ENCODE measurements at places on chromosomes 2 and 18.

DNA sequence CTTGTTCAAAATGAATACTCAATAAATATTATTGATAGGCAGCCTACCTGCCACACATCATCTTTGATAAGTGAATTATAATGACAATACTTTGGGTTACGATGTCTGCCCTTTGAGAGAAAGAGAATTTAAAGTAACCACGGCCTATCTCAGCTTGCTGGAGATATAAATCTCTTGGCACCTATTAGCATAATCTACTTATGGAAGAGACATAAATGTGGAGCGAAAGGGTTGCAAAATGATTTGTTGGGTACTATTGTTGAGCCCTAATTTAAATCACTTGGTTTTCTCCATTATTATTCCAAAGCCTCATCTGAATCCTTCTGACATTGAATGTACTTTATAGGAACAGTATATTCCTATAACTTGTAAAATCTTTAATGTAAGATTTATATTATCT lies 520.1 kb downstream of the DPP10 start:
- no peak for DNase-seq

- no peak for DNase-seq
Observed at GRCh38 chr2:141871913-141872634, 258.7 kb downstream of the LRP1B start.

GRCh38 chr2:15354596-15355366 lies 206.4 kb downstream of the NBAS start:
- DNase-seq, result no peak

DNA sequence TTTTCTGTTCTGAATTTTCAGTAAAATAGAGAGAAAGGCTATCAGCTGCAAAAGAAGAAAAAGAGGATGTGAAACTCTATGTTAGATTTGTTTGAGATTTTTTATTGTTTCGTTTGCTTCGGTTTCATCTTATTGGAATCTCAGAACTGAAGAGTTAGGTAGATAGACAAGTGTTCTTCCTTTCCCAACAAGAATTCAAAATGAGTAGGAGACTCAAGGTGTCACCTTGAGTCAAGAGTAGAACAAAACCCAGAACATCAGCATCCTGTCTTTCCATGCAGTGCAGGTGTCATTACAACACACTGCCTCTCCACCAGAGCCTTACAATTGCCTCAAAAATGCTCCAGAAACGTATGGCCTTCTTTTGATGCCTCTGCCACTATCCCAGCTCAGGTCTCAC lies 21.1 kb downstream of the NBAS start:
- DNase-seq, result no peak

GRCh38 chr2:226829721-226830631 lies 5.9 kb upstream of the RHBDD1 start:
- no peak for DNase-seq

- no peak for DNase-seq
Observed at GRCh38 chr2:172213116-172213860, 110.6 kb upstream of the DLX2 start.

DNA sequence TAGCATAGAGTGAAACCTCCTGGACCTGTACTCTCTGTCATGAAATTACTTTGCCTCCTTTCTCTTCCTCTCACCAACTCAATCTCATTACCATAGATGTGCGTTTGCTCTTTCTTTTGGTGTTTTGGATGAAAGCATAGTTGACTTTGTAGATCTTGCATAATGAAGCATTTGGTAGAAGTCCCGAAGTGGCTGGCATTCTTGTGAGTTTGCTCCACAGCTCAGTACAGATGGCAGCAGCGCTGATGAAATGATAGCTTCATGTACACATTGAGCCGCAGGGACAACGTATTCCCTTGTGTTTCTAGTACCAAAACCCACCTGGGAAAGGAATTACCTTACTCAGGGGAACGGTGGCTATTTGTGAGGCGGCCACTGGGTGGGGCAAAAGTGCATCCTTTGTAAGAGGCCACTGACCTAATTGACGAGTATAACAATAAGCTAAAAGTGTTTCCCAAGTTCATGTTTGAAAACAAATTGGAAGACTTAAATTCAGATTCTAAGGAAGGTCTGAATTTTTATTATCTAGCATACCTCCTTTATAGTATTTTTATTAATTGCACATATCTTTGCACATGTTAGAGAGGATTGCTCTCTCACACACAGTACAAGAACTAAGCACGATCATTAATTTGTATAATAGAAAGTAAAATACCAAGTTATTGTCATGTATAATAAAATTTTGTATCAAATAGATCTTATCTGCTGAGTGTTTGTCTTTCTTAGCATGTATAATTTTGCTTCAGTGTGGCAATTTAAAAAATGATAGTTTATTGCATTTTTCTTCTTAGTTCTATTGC lies 25.4 kb upstream of the CDH7 start:
- no peak for DNase-seq

DNA sequence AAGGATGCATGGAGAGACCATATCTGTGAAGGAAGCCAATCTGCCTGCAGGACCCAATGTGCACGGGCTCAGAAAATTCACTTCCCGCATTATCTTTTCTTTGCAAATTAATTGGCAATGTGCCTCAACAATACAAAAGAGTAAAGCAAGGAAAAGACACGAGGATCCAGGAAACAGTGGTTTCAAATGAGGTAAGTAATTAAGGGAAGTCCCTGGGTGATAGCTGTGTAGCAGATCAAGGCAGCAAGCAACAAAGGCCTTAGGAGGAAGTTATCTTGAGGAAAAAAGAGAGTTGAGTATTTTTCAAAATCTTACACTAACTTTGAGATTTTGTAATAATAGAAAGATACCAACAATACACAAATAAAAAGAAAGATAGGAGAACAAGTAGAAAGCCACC lies 44.3 kb upstream of the TGIF1 start:
- no peak for DNase-seq

- DNase-seq, result no peak
Observed at GRCh38 chr2:23584054-23584745, 199.2 kb downstream of the KLHL29 start.

- no peak for DNase-seq
Observed at GRCh38 chr2:233037078-233037477, 4.6 kb downstream of the NEU2 start.

GRCh38 chr2:159088906-159089305 lies 120.5 kb downstream of the TANC1 start:
- no peak for DNase-seq

DNA sequence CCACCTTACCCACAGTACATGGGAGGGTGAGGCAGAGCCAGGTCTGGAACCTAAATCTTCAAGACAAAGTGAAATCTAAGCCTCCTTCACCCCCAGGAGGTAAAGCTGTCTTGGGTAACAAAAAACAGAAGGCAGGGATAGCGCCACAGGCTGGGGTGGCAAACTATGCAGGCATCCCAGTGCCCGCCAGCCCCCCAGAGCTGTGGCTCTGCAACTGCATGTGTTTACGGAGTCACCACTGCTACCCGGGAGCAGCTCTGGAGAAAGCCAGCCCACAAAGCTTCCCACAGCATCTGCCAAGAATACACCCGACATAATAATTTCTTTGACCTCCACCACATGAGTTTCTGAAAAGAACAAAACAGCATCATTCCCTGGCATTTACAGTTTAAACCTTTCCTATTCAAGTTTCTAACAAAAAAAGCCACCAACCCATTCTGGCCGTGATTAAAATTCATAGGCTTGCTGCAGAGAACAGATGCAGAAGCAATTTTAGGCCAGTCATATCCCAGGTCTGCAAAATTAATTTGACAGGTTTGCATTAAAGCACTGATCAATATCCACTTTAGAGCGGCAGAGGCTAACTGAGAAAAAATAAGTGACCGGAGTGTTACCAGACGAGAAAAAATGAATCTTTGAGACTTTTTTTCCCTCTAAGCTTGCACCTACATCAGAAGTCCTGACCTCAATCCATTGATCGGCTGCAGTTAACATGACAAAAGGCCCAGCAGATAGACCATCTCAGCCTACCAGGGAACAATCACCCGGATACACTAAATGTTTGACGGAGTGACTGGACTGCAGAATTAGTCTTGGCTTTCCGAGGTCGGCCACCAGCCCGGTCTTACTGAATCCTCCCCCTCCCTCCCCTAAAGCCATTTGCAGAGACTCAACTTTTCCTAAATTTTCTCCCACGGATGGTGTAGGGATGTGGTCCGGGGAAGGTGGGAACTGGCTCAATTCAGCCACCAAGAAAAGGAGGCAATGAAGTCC lies 309.6 kb upstream of the SKOR2 start:
- no peak for DNase-seq

GRCh38 chr2:643334-643733 lies 33.9 kb downstream of the TMEM18 start:
- no peak for DNase-seq

DNA sequence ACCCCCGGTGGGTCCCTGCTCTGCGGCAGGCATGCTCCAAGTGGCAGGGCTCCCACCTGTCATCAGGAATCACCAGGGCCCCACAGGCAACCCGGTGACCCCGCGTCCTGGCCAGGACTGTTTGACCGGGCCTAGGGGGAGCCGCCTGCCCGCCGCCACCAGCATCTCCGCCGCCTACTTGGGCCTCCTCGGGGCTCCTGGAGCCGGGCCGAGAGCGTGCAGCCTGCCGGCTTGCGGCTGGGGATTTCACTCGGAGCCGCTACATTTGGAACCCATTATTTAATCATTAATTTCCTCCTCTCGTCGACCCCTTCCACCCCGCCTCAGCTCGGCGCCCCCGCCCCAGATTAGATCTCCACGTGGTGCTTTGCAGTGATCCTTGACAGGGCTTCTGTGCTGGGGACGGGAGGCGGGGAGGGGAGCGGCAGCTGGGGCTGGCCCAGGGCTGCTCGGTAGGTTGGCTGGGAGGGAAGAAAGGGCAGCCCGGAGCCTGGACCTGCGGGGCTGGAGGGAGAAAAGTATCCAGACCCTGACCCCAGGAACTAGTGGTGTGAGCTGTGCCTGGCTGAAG lies 295.4 kb downstream of the CYP26B1 start:
- DNase-seq, result no peak

- no peak for DNase-seq
Observed at GRCh38 chr2:192070099-192070498, 124.6 kb downstream of the TMEFF2 start.

- DNase-seq, result no peak
Observed at GRCh38 chr2:11647834-11648600, 22.0 kb downstream of the NTSR2 start.

DNA sequence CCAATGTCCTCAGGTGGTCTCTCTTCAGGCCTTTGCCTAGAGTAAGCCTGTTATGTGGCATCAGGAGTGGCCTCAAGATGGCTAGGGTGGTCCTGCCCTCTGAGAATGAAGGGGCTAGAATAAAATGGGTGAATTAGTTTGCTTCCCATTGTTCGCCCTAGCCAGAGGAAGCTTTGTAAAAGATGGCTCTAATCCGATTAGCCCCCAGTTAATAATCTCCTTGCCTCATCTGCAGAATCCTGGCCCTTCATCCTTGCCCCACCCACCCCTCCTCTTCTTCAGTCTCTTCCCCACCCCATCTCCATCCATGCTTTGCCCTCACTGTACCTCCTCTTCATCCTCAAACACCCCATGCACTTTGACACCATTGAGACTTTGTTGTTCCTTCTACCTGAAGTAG lies 57.4 kb upstream of the LGALSL start:
- DNase-seq, result no peak

DNA sequence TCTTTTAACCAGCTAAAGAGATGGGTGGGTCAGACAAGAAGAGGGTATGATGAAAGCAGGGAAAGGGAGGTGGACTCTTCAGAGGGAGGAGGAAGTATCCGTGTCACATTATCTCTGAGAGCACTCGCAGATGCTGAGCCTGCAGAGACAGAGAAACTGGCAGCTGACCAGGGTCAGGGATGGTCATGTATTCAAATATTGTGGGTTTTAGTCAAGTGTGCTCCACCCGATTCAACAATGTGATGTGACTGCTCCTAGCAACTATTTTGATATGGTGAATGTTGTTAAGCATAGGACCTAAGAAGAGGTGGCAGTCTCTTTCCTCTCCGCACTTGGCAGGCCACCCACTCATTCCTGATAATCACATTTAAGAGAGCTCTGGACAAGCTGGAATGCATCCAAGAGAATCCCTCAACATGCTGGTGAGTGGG lies 1.3 kb upstream of the CLIP4 start:
- DNase-seq, result no peak

DNA sequence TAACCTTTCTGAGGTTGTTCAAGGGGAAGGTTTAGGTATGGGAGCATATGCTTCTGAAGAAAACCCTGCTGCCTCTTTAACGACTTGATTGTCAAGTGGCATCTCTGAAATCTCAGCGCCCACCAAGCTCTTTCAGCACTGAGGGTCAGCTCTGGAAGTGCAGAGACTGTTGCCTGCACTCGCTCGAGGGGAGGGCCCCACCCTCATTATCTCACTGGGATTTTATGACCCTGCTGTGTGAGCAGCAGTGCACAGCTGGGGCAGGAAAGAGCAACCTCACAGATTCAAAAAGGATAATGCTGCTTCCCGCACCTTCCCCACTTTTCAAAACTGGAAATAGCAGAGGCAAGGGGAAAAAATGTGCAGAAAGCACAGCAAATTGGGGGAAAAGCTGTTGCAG lies 56.9 kb upstream of the SPRED2 start:
- DNase-seq, result no peak

- DNase-seq, result no peak
Observed at GRCh38 chr2:219125225-219125885, 35.3 kb downstream of the NHEJ1 start.

GRCh38 chr2:68831686-68832232 lies 39.4 kb downstream of the BMP10 start:
- DNase-seq, result no peak

- DNase-seq, result no peak
Observed at GRCh38 chr2:163703386-163703785, 32.4 kb downstream of the FIGN start.

DNA sequence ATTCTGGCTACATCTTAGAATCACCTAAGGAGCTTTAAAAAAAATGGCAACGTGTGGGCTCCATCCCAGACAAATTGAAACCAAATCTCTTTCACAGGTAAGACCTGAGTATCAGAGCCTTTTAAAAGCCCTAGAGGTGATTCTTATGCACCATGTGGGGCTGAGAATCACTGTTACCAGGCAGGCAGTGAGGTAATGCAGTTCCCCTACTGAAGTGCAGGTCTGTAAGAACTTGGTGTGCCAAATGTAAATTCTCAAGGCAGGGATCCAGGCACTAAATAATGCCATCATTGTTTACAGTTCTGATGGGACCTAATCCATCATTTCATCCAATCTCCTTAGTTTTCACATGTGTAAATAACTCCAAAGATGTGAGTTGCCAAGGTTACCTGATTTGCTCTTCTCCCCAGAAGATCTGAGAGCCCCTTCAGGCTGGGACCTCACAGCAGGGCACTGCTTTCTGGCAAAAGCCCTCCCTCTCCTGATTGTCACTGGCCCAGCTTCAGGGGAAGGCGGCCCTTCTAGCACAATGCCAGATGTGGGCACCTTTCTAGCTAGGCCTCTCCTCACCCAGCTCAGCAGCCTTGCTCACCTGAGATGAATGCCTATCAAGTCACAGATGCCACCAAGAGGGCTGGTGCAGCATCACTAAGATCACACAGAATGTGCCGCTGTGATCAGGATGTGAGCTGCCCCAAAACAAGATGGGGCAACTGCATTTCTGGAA lies 73.6 kb upstream of the RGPD5 start:
- DNase-seq, result no peak

- peak; percentile 76 for DNase-seq
Observed at GRCh38 chr18:34976899-34977837, 64.0 kb upstream of the MAPRE2 start.

- no peak for DNase-seq
Observed at GRCh38 chr2:29487967-29488555, 372.8 kb downstream of the CLIP4 start.

GRCh38 chr2:18482666-18483065 lies 77.8 kb downstream of the RDH14 start:
- DNase-seq, result no peak
